ENCODE measurements at places on chromosomes 12 and 14.

DNA sequence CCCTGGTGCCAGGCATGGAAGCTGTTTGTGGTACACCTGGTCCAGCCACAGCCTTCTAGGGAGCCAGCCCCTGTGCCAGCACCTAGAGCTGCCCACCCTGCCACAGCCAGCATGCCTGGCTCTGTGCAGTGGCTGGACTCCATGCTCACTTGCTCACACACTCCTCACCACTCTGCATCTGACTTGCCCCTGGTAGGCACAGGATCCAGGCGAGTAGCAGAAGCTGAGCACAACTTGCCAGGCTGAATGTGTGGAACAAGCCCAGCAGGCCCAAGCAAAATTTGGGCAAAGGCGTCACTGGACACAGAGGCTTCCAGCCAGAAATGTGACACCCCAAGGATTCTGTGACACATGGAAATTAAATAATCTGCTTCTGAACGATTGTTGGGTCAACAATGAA is 106.7 kb downstream of the MYF5 start:
- DNase-seq, result no peak

- DNase-seq, result no peak
Measured at GRCh38 chr12:64992641-64993040, 128.5 kb downstream of the WIF1 start.

DNA sequence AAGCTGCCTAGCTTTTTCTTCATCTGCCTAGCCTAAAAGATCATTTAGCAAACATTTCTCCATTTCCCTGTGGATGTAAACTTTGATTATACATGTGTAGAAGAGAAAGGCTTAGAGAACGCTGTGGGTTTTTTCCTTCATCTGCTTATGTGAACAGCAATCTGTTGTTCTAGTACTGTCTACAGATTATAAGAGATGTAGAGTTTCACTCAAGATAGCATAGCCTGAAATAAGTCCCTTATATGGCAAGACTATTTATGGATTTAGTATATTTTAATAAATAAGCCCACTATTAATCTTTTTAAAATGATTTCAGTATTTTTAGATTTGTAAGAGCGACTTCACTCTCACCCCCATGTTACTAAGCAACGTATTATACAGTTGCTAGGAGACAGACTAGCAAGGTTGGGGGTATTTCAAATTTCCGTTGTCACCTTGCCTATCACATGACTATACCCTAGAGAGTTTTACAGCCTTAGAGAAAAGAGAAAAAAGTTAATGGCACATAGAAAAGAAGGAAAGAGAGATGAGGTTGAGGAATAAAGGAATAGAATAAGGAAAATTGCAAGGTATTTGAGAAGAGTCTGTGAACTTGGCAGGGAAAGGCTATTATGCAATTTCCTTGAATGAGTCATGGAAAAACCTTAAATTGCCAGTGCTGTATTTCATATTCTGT is 12.2 kb upstream of the TUBA1A start:
- no peak for DNase-seq

GRCh38 chr12:71300772-71301675 is 138.6 kb upstream of the LGR5 start:
- DNase-seq, result no peak

GRCh38 chr14:101933209-101933608 is 31.2 kb upstream of the DYNC1H1 start:
- DNase-seq, result no peak

GRCh38 chr14:99664937-99665273 is 19.2 kb upstream of the CYP46A1 start:
- no peak for DNase-seq

DNA sequence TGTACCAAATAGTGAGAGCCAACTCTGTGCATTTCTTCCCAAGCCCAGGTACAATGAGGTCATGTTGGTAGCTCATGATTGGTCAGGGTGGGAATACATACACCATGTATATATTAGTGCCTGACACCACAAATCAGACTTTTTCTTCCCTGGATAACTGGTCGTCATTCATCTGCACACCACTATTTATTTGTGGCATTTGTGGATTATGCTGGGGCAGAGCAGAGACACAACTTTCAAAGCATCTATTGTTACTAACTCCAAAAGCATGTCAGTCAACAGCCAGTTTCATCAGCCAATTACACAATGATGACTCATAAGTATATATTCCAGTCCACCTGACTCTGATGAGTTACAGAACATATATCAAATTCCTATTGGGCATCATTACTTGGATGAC is 181.7 kb downstream of the ADAMTS20 start:
- DNase-seq, result no peak
